Peyer's patch (tissue), 4 donors: ENCODE measurements at places on chromosomes 16 and 17. TPM values are rescaled to one million over a fixed set of nuclear protein-coding genes. Genes with fewer than 3 reads are reported as not detected.

The C16orf92 gene
- not detected for total RNA-seq

The CMTM3 gene
- 15.7 TPM for total RNA-seq

The FBF1 gene
- total RNA-seq, result 47.0 TPM

The FOXN1 gene
- not detected for total RNA-seq

The CSNK2A2 gene
- total RNA-seq, result 30.5 TPM

The CRHR1 gene
- not detected for total RNA-seq

The TBX21 gene
- total RNA-seq, result 0.53 TPM

DNA sequence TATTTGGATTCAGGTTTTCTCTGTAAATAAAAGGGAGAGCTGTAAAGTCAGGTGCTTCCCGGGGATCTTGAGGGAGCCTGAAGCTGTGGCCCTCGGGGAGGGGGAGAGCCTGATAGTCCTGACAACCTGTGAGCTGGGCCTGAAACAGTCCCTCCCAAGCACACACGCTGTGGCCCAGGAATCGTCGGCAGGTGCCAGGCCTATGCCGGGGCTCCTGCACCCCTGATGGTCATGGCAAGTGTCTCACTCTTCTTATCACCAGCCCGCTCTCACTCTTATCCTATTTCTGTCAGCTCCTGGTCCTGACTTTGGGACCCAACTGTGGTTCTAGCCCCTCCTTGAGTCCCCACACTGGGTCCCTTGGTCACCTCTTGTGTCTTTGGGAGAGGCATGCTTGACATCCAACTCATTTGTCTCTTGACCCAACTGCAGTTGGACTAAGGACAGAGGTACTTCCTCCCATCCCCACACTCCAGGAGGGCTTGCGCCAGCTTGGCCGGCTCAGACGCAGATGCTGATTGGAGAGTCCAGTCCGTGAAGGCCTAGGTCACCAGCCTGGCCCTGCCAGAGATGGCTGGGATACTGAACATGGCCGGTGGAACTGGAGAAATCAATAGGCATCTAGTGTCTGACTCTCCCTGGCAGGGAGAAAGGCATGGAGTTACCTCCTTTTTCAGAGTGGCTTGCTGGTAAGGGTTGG is 170.5 kb upstream of the WSCD1 start:
- H3K4me3 ChIP-seq, result no peak overlapping the region
- H3K27me3 ChIP-seq, result no peaks in the 10 kb centered on the region
- DNase-seq, result no peak
- H3K36me3 ChIP-seq, result no peaks in the 10 kb centered on the region

DNA sequence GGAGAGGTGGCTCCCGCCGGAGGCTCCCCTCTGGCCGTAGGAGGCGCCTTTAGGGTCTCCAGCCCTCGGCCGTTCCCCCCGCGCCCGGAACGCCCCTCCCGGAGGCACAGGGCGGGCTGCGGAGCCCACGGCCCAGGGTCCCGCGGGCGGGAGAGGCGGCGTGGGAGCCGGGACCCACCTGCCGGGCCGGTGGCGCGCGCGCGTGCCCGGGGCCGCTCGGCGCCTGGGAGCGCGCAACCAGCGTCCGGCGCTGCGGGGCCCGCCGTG is at the start of gene MIF4GD:
MIF4GD (minus strand) TSS at position 266 of the 267 bp plus-strand sequence. CDS start 1,036 bp downstream, outside the sequence.
- H3K36me3 ChIP-seq, result peaks cover 13% of the 10 kb centered on the region
- H3K27ac ChIP-seq, result peak within 1 kb of the TSS; percentile 88
- H3K27me3 ChIP-seq, result no peaks in the 10 kb centered on the region
- H3K4me3 ChIP-seq, result peak within 1 kb of the TSS; percentile 94
- no peak for DNase-seq
- no peaks in the 10 kb centered on the region for H3K4me1 ChIP-seq

DNA sequence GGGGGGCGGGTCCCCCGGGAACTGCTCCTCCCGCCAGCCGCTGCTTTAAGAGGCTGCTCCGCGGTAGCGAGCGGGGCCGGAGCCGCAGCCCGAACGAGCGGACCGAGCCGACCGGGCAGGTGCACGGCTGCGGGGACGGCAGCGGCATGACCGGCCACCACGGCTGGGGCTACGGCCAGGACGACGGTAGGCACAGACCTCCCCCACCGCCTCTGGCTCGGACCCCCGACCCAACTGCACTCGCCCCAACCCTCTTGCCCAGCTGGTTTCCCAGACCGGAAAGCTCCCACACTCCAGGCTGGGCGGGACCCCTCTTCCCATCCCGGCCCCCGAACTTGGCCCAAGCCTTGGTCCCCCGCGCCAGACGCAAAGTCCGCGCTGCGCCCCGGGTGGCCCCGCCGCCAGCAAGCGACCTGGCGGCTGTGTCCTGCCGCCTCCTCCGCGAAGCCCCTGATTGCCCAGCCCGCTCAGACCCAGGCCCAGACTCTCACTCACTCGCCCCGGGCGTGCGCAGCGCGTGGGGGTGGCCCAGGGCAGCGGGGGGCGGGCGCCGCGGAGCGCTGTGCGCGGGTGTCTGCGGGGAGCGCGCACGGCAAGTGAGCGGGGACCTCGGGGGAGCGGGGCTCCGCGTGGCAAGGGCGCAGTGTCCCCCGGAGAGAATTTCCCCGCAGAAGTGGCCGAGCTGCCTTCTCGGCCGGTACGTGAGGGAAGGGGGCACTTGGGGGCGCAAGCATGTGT is at the start of gene CA7:
CA7 (plus strand) TSS at position 73 of the 738 bp plus-strand sequence; CDS start at position 147, 74 bp downstream.
- H3K36me3 ChIP-seq, result no peaks in the 10 kb centered on the region
- H3K27ac ChIP-seq, result no peak within 1 kb of the TSS
- DNase-seq, result no peak
- H3K27me3 ChIP-seq, result no peaks in the 10 kb centered on the region
- peak within 1 kb of the TSS; percentile 57 for H3K4me3 ChIP-seq

DNA sequence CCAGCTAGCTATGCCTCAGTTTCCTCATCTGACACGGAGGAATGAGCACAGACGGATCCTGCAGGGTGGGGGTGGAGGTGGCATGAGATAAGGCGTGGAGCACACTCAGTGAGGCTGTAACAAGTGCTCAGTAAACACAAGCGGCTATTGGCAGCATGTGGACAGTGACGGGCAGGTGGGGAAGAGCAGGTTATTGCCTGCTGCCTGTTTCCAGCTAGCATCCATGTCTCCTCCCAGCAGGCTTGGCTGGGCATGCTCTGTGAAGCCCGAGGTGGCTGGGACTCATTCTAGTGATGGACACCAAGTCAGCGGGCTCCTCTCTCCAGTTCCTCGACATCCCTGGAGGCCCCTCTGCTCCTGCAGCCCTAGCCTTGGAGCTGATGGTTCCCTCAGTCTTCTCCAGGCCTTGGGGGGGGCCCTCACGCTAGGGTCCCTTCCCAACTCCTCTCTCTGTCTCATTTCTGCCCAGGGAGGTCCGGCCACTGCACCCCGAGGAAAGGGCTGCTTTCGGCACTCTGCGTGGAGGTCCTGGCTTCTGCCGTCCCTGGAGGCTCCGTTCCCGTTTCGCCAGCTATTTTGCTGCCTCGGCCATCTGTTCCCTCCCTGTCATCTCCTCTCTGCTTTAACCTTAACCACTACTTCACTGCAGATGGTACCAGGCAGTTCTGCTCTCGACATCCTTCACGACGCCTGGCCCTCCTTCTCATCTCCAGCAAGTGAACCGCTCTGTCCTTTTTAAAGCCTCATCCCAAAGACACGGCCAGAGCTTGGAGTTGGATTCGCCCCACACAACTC is 6.2 kb downstream of the RTN4RL1 start:
- no peak for DNase-seq
- no peaks in the 10 kb centered on the region for H3K36me3 ChIP-seq
- H3K4me1 ChIP-seq, result peaks cover 8% of the 10 kb centered on the region
- peaks cover 4% of the 10 kb centered on the region for H3K27me3 ChIP-seq
- H3K27ac ChIP-seq, result no peak overlapping the region
- H3K4me3 ChIP-seq, result no peak overlapping the region

DNA sequence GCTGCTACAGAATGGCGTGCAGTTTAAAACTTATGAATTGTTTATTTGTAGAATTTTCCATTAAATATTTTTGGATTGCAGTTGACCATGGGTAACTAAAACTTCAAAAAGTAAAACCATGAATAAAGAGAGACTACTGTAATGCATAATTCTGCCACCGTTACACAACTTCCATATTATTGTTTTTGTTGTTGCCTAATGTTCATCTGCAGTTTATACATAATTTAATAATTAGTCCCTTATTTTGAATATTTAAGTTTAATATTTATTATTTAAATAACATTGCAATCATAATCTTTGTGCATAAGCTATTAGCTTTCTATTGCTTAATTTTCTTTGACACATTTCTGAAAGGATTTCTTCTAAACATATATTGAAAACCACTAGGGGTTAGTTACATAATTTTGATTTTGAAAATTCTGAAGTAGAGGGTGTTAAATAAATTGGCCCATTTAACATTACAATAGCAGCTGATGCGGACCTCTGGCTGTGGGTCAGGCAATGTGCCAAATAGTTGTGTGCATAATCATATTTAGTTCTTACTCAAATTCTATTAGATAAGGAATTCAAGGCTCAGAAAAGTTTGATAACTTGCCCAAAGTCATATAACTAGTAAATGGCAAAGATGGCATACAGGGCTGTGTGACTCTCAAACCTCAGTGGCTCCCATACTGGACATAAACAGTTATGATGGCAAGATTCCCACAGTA is 31.1 kb downstream of the PPM1E start:
- H3K4me3 ChIP-seq, result no peak overlapping the region
- no peak for DNase-seq
- no peaks in the 10 kb centered on the region for H3K36me3 ChIP-seq
- H3K27ac ChIP-seq, result no peak overlapping the region

- no peak within 1 kb of the TSS for H3K27ac ChIP-seq
- no peaks in the 10 kb centered on the region for H3K4me1 ChIP-seq
- peak within 1 kb of the TSS; percentile 44 for H3K4me3 ChIP-seq
- H3K27me3 ChIP-seq, result no peaks in the 10 kb centered on the region
Measured at GRCh38 chr16:75495076-75495674, at the start of gene CHST6. Gene CHST6, minus strand, starts transcription at chr16:75495441. Its CDS starts 15,613 bp downstream, at chr16:75479828.

GRCh38 chr17:42845918-42846593 is 1.7 kb downstream of the AOC2 start:
- H3K4me3 ChIP-seq, result no peak overlapping the region
- H3K4me1 ChIP-seq, result peaks cover 22% of the 10 kb centered on the region
- H3K27me3 ChIP-seq, result no peaks in the 10 kb centered on the region
- H3K36me3 ChIP-seq, result no peaks in the 10 kb centered on the region
- DNase-seq, result no peak
- no peak overlapping the region for H3K27ac ChIP-seq

- H3K27me3 ChIP-seq, result no peaks in the 10 kb centered on the region
- H3K4me1 ChIP-seq, result no peaks in the 10 kb centered on the region
- peak within 1 kb of the TSS; percentile 82 for H3K4me3 ChIP-seq
- peak; percentile 81 for DNase-seq
- no peak within 1 kb of the TSS for H3K27ac ChIP-seq
Measured at GRCh38 chr17:12789481-12790248, at the start of gene ARHGAP44. Gene ARHGAP44, plus strand, starts transcription at chr17:12789498. Its CDS starts 341 bp downstream, at chr17:12789839.

- H3K36me3 ChIP-seq, result no peaks in the 10 kb centered on the region
- no peak overlapping the region for H3K27ac ChIP-seq
- H3K4me1 ChIP-seq, result peaks cover 5% of the 10 kb centered on the region
- no peak for DNase-seq
Measured at GRCh38 chr16:84630009-84630408, 12.1 kb upstream of the COTL1 start.

GRCh38 chr16:85592700-85593493 is 20.2 kb upstream of the GSE1 start:
- H3K27me3 ChIP-seq, result no peaks in the 10 kb centered on the region
- H3K27ac ChIP-seq, result no peak overlapping the region
- no peaks in the 10 kb centered on the region for H3K4me1 ChIP-seq
- H3K4me3 ChIP-seq, result no peak overlapping the region
- no peaks in the 10 kb centered on the region for H3K36me3 ChIP-seq

DNA sequence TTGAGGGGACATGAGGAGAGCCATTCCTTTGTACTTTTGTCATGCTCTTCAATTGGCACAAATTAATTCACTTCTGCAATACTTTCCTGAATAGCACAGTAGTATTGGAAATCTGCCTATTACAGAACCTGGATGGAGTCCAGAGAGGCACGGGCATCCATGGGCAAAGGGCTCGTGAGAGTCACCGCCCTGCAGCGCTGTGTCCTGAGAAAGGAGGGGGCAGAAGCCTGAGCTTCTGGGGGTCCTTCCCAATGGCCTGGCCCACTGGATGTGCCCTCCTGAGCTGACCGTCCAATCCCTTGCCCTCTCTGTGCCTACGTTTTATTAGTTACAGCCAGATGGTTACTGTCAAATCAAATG is 3.5 kb downstream of the G6PC1 start:
- H3K27me3 ChIP-seq, result no peaks in the 10 kb centered on the region
- H3K27ac ChIP-seq, result no peak overlapping the region
- peak overlapping the region; percentile 3 for H3K4me3 ChIP-seq
- no peaks in the 10 kb centered on the region for H3K4me1 ChIP-seq

DNA sequence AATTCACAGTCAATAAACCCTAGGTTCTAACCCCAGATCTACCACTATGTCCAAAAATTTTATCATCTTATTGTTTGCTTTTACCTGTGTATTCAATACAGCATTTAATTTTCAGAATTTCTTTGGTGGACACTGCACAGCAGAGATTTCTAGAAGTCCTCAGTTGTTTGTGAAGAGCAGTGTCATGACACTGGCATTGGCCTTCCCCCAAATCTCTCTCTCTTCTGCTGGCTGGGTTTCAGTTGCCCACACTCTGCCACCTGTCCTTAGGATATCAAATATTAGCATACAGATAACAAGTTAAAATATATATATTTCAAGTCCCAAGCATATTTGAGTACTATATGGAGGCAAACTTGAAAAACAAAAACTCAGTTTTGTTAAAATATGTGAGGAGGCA is 2.0 kb upstream of the THUMPD1 start:
- peaks cover 3% of the 10 kb centered on the region for H3K4me1 ChIP-seq
- no peak overlapping the region for H3K27ac ChIP-seq
- peaks cover 3% of the 10 kb centered on the region for H3K36me3 ChIP-seq
- DNase-seq, result no peak
- no peaks in the 10 kb centered on the region for H3K27me3 ChIP-seq

- no peaks in the 10 kb centered on the region for H3K36me3 ChIP-seq
- peak within 1 kb of the TSS; percentile 62 for H3K4me3 ChIP-seq
Measured at GRCh38 chr16:23149267-23149992, at the start of gene USP31. Gene USP31, minus strand, starts transcription at chr16:23149452. Its CDS starts 182 bp downstream, at chr16:23149270.
